SW480 (cell line): ENCODE measurements at places on chromosomes 2 and 18.
A peak's percentile ranks its signal among the peaks of the same experiment; 100 is the strongest.

DNA sequence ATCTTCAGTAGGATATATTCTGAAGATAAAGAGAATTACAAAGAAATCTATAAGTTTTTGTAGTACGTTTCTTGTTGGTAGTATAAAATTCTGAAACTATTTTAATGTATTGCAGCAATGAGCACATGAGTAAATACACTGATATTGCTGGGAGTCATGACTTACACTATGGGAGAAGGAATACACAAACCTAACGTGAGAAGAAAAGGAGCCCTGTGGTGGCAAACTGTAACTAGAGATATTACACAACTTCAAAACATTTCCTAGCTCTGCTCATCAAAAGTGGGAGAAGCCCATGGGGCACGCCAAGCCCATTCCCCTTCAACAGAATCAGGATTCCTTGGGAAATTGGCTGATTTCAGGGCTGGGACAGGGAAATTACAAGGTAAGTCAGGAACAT lies 20.5 kb downstream of the SPIRE1 start:
- no peak for DNase-seq

DNA sequence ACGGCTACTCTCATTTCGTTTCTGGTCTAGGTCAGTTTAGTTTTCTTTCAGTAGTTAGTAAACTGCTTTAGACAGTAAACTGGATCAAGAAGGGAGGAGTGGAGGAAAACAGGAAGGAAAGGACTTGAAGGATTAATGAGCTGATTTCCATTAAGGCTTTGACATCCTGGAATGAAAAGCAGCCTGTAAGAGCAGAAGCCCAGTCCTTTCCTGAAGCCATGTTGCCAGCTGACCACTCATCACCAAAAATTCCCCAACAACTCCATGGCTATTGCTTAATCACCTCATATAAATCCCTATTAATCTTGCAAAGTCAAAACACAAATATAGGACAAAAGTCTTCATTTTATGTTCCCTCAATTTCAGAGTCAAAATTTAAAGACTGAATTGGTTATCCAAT lies 113.7 kb upstream of the ZFP36L2 start:
- DNase-seq, result no peak

GRCh38 chr2:80392441-80392840 lies 87.9 kb upstream of the LRRTM1 start:
- no peak for DNase-seq

DNA sequence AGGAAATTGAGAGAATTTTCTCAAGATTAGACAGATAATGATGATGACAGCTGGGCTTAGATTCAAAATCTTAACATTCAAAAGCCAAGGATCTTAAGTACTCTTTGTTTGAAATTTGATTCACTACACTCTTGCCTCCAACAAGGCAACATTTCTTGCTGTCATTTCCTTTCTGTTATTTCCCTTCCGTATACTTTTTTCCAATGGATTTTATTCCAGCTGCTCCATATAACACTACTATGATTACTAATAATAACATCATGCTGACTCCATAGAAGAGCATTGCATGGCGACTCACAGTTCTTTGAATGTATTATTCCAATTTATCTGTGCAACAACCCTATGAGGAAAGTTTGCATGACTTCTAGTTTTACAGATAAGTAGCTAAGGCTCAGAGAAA lies 33.9 kb upstream of the CCDC102B start:
- DNase-seq, result no peak

- DNase-seq, result no peak
Observed at GRCh38 chr18:2171840-2172625, 399.3 kb downstream of the METTL4 start.

- peak; percentile 42 for DNase-seq
Observed at GRCh38 chr18:11654736-11655605, 34.1 kb upstream of the GNAL start.

DNA sequence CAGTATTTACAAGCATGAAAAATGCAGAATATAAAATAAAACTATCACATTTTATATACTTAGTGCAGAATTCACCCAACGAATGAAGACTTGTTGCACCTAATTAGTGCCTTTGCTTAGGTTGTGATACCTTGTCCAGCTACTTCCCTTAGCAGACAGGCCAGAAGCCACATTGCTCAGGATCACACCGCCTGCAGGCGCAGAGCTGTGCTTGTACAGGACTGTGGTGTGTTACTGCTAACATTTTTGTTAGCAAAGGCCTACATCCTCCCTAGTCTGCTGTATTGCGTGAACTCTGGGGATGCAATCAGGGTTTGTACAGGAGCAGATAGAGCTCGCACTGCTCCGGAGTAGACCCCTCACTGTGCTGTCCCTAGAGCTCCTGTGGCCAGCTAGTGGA lies 336.9 kb downstream of the CBLN2 start:
- no peak for DNase-seq

DNA sequence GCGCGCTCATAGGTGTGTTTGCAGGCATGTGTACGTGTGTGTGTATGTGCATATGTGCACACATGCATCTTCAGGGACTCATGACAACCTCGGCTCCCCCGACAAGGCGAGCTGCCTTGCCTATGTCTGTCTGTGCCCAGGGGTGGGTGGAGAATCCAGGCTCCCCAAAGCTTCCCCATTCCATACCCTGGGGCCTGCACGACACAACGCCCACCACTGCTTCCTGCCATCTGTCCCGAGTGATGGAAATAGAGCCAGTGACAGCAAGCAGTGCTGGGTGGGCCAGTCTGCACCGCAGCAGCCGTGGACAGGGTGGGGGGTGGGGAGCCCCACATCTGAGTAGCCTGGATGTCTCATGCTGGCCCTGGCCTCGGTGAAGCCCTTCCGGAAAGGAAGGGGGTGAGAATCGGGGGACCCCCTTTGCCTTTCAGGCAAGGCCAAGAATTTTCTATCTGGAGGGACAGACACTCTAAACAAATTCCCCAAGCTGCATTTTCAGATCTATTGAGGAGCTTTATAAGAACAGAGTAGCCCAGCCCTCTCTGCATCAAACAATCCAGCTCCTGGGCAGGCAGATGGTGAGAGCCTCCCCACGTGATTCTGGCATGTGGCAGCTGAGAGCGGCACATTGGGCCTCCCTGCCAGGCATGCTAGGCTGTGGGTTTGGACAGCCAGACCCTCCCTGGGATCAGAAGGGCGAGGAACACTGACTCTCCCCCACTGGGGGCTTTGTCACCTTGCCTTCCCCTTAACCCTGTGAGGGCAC lies 4.9 kb downstream of the KCNIP3 start:
- DNase-seq, result no peak
